ENCODE measurements at places on chromosomes 7 and 10.

- no peak for DNase-seq
Observed at GRCh38 chr10:125593644-125594043, 89.3 kb downstream of the TEX36 start.

DNA sequence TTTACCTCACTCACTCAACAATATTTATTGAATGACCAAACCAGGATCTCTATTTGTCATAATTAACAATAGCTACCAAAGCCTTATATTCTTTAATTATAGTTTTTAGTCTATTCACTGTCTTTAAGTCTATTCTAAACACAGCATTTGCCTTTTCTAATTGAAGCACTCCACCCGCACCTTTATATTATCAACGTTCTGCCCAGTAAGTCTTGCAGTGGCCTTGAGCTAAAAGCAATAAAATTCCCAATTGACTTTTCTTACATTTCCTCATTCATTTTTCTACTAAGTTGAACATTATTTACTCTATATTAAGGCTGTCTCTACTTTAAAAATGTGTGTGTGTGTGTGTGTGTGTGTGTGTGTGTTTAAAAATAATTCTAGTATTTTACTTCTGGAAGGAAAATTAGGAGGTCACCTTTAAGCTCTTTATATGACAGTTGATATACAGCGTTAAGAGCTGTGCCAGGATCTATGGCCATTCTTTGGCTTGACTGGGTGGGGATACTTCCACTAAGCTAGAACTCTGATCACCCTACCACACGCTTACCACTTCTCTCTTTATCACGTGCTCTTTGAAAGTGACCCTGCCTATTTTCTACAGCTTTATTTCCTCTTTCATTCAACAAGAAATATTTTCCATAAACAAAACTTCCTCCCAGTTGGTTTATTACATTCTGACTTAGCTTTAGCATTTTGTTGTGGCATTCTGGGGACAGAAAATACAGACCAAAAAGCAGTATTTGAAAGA is 8.8 kb downstream of the PAPSS2 start:
- no peak for DNase-seq

DNA sequence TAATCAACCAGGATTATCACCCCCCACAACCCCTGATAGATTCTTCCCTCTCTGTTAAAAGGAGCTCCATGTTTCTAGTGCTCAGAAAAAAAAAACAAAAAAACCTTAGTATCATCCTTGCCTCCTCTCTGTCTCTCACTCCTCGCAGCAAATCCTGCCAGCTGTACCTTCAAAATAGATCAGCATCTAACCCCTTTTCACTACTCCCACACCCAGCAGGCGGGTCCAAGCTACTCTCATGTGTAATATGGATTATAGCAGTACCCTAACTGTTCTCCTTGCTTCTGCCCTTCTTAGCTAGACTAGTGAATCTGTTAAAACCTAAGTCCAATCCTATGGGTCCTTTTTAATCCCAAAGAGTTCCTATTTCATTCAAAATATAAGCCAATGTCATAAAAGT is 667.4 kb downstream of the MAGI2 start:
- DNase-seq = no peak

DNA sequence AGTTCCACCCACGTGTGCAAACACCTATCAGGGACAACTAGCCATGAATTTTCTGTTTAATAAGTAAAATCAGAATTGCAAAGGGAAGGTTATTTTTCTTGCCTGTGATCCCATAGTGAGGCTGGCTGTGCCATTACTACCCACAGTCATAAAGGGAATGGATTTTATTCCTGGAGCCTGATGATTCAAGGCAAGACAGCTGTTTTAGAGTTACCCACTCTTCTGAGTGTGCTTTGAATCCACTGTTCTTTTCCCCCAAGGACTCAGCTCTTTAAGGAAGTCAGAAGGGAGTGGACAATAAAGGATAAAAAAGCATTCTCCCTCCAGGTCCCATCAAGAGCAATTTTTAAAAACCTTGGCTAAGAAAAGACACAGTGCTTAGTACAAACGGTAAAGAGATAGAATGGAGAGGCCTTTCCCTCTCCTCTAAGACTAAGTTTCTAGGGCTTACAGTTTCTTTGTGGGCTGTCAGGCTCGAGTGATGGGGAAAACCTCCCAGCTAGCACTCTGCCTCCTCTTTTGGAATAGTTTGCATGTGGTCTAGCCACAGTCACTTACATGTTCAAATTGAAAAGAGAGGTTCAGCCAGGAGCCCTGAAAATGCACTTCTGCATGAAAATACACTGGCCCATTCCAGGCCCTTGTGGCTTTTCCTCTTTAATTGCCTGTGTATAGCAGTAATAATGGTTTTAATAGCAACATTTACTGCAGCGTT is 5.1 kb upstream of the LRRC4 start:
- DNase-seq = no peak

GRCh38 chr7:45183711-45184210 is 26.2 kb downstream of the RAMP3 start:
- peak; percentile 50 for DNase-seq
